Globus pallidus (tissue), 1 donor: ENCODE measurements at places on chromosomes 3 and 15.

- DNase-seq: no peak
Measured at GRCh38 chr15:29859973-29860715, 37.9 kb upstream of the TJP1 start.

DNA sequence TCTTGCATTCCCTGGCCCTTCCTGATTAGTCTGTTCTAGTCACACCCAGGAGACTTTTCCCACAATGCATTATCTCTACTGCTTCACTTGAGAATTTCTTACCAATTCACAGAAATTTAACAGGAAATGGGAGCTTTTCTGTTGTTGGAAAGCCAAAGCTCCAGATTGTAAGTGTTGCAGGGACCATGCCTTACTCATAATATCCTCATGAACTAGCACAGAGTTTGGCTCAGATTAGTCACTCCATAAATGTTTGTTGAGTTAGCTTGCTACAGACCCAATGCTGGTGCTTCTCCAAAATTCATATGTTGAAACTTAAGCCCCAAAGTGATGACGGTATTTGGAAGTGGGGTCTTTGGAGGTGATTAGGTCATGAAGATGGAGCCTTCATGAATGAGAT, 232.6 kb downstream of the GAP43 start:
- DNase-seq: no peak

DNA sequence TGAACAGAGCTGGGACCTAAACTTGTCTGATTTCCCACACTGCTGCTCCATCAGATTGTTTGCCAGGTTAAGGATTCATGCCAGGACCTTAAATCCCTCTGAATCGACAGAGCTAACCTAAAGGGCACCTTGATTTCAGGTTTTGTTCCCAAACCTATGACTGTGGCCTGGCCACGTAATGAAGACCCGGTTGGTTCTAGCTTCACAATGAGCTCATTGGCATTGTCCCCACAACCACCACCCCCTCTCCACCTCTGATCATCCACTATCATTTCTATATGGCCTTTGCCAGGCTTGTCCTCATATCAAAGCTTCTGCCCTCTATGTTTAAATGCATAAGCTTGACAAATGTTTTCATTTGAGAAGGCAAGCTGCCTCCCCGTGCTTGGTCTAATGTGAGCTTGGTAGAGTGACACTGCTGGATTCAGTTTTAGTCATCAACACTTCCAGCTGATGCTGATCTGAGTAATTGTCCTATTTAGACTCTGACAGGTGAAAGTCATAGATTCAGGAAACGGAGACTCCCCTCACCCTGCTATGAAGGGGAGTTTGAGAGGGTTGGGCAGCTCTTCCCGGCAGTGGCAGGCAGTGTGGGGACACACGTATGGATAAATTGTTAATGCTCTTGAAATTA, 407.1 kb upstream of the CFAP20DC start:
- DNase-seq: no peak

GRCh38 chr3:25820366-25820765, 30.5 kb downstream of the OXSM start:
- peak; percentile 30 for DNase-seq

GRCh38 chr3:29922992-29923746, 642.3 kb downstream of the RBMS3 start:
- DNase-seq: no peak
